ENCODE measurements at places on chromosomes 13 and 19.
A peak's percentile ranks its signal among the peaks of the same experiment; 100 is the strongest.

DNA sequence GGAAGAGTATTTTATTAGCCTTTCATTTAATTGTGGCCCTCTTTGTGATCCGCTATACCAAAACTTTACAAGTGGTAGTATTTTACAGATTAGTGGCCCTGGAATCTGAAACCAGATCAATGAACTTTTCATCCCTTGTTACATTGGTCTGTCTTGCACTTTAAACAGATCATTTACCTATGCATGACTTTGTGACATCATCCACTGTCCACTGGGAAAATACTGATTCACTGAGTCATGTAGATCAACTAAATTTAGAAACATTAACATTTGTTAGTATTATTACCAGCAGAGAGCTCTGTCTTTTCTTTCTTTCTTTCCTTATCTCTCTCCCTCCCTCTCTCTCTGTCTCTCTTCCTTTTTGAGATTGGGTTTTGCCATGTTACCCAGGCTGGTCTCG, 17.5 kb downstream of the PCDH8 start:
- no peak for DNase-seq

DNA sequence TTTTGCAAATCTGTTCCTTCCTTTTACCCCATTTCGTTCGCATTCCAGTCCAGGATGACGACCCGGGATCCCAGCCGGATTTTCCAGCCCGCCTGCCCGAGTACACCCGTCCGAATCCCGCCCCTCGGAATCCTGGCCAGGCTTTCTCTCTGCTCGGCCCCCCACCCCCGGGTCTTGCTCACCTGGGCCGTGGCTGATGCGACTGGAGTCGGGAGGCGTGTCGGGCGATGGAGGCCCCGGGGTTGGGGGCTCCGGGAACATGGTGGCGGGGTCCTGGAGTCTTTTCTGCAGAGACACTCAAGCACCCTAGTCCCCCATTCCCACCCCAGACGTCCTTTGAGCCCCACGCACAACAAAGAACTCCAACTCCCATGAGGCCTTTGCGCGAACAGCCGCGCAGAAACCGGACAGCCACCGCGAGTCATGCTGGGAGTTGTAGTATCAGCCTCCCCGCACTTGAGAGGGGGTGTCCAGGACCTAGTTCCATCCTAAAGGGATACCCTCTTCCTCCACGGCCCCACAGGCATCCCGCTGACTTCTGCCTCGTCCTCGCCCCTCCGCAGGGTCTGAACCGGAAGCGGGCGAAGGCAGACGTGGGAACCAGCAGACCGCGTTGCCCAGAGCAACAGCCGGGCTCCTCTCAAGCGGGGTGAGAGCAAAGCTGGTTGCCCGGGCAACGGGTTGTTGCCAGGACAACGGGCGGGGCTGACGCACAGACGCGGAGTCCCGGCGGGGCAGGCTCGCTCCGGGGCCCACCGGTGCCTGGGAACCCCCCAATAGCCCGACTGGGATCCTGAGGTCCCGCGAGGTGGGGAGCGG, 1.1 kb downstream of the SYT5 start:
- peak; percentile 58 for DNase-seq

- peak; percentile 63 for DNase-seq
Measured at GRCh38 chr13:31199849-31200636, at the start of gene B3GLCT. B3GLCT (plus strand) TSS chr13:31199975; CDS start chr13:31200085, 110 bp downstream.

- DNase-seq = no peak
Measured at GRCh38 chr13:35179494-35179893, 237.4 kb downstream of the NBEA start.

- no peak for DNase-seq
Measured at GRCh38 chr13:104750377-104750776, 1684.2 kb upstream of the SLC10A2 start.

GRCh38 chr19:19661141-19661674, 2.3 kb downstream of the ATP13A1 start:
- no peak for DNase-seq

- no peak for DNase-seq
Measured at GRCh38 chr13:98507282-98507797, 69.6 kb downstream of the STK24 start.

DNA sequence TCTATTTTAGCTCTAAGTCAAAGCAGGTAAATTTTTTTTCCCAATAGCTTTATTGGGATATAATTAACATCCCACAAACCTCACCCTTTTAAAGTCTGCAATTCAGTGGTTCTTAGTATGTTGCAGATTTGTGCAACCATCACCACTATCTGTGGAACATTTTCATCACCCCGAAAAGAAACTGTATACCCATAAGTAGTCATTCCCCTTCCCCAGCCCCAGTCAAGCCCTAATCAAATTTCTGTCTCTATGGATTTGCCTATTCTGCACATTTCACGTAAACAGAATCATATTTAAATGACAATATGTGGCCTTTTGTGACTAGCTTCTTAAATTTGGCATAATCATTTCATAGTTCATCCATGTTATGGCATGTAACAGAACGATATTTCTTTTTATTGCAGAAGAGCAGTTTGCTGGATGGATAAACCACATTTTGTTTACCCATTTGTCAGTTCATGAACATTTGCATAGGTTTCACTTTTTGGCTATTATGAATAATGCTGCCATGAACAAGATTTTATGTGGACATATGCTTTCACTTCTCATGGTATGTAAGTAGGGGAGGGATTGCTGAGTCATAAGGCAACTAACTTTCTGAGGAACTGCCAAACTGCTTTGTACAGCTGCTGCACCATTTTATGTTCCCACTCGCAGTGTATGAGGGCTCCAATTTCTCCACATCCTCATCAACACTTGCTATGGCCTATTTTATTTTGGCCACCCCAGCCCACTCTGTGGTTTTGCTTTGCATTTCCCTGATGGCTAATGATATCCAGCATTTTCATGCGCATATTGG, 10.9 kb downstream of the SLC46A3 start:
- peak; percentile 73 for DNase-seq

DNA sequence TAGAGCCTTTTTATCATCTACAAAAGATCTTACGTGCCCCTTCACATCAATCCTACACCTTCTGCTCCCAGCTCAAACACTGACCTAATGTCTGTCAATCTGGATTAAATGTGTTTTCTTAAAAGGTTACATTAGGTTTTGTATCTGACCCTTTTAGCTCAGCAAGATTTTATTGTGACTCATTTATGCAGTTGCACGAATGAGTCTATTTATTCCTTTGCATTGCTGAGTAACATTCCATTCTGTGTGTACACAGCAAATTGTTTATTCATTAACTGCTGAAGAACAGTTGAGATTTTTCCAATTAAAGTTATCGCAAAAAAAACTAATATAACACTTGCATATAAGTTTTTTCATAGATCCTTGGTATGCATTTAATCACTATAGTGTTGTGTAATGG, 253.9 kb upstream of the GPC6 start:
- DNase-seq = no peak

DNA sequence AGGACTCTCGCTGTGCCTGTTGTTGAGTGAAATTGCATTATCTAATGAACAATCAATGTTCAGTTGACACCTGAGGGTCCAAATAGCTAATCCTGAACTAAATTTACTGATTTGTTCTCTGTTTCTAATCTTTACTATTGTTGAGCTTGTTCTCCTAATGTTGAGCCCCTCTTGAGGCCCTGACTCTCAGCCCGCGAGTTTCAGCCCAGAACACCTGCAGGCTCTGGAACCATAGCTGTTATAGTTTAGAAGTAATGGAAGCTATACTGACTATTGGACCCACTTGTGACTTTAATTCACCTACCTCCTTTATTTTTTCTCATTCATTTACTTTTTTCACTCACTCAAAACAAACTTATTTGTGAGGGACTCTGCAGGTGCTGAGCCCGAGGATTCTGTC, 20.6 kb upstream of the PCDH8 start:
- DNase-seq = no peak

- DNase-seq = no peak
Measured at GRCh38 chr13:110780422-110780821, 66.9 kb downstream of the ING1 start.

DNA sequence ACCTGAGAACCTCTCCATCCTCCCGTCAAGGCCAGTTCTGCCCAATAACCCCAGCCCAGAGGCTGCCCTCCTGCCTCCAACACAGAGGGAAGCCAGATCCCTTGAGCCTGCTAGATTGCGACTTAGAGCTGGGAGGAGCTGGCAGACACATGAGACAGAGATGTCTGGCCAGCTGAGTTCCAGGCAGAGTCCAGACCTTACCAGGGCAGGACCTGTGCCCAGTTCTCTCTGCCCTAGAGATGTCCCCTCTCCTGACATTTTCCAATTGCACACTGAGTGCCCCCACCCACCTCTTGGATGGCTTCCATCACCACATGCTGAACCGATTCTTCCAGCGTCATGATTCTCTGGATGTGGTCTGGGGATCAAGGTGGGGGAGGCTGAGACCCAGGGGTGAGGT, 3.0 kb downstream of the HOOK2 start:
- no peak for DNase-seq

GRCh38 chr19:13425151-13425550, 81.1 kb downstream of the CACNA1A start:
- no peak for DNase-seq

DNA sequence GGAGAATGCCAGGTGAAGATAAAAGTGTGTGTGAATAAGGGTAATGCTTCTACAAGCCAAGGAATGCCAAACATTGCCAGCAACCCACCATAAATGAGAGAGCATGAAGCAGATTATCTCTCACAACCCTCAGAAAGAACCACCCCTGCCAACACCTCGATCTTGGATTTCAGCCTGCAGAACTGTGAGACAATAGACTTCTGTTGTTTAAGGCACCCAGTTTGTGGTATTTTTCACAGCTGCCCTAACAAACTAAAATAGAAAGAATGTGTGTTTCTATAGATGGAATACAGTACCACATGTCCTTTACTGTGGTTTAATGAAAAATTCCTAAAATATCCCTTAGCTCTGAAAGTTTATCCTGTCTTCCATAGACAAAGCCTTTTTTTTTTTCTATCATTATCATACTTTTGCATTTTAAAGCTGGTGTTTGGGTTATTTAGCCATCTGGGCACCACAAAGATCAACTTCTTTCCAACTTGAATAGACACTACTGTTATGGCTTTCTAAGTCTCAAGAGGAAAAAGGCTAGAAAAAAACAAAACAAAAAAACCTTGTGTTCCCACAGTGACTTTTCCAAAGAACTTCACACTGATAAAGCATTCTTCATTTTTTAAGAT, 505.6 kb downstream of the KCTD12 start:
- no peak for DNase-seq

GRCh38 chr19:2575734-2576481, 100.0 kb downstream of the GADD45B start:
- DNase-seq = peak; percentile 35

DNA sequence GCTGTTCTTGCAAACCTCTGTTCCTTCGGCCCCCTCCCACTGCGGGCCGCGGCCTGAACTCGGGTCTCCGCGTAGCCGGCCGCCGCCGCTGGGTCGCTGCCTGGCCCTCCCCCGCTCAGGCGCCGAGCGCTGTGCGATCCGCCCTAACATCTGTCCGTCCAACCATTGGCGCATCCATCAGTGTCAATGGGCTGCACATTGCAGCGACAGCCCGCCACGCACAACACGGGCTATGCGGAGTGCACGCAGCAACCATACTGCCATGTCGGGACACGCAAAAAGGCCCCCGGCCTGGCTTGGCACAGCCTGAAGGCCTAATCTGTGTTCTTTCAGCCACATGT, 2.6 kb upstream of the TSHZ3 start:
- DNase-seq = no peak

DNA sequence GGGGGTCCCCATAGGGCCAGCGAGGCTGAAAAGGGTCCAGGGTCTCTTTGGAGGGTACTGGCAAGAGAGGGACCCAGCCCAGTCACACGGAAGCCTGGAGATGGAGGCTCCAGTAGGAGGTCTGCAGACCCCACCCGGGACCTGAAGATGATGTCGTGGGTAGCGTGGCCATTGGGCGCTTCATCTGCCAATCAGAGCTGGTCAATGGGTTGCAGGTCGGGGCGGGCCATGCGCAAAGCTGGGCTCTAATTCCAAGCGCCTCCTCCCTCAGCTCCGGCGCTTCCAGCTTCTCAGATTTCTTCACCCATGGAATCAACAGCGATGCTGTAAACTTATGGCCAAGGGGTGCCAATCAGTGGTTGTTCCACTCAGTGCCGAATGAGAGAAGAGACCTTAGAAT, 10.9 kb downstream of the SIGLEC12 start:
- no peak for DNase-seq

- no peak for DNase-seq
Measured at GRCh38 chr13:93352616-93353015, 126.0 kb downstream of the GPC6 start.

DNA sequence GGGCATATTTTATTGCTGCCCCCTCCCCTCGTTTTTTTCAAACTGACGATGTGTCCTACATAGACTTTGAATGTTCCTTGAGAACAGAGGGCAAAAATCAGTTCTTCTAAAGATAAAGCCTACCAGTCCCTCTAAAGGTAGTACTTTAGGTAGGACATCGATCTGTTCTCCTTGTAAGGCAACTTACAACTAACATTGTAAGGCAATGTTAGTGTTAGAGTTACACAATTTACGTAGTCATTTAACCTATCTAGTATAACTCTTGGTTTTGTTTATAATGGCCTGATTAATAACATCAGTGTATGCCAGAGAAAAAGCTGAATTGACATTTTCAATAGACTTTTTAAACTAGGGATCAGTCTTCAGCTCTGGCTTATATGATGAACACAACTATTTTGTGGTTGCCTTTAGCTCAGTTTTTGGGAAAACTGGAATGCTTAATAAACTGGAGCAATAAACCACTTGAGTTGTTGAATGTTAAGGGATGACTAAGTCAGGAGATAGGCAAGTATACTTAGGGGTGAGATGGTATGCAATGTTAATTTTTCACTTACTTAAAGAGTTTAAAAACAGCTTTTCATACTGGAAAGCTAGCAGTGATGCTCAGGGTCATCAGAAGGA, 2.2 kb downstream of the NDFIP2 start:
- DNase-seq = peak; percentile 66

- no peak for DNase-seq
Measured at GRCh38 chr13:25731536-25731935, 320.3 kb downstream of the SHISA2 start.

DNA sequence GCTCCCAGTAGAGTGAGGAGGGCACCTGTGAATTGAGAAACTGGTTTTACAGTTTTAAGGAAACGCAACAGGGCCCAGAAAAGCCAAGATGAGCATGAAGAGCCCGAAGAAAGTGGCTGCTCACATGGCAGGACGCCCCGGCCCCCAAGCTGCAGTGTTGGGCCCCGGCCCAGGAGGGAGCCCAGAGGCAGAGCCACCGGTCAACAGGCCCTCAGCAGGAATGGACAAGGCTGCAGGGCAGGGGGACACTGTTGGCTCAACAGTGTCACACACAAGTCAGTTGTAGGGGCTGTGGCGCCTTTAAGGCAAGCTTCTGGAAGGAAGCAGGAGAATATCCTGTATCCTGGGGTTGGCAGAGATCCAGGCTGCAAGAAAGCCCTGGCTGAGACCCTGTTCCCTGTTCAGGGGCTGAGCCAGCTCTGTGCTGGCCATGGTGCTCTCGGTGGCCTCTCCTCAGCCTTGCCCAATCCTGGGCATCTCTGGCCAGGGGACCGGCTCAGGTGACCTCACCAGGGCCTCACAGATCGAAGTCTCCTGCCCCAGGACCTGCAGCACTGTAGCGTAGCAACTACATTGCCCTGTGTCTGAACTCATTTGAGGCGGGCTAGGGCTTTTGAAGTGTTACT, 28.0 kb downstream of the UPF1 start:
- no peak for DNase-seq

Measured in GM04504 (cell line).